ENCODE measurements at places on chromosomes 7 and 10. TPM values are rescaled to one million over a fixed set of nuclear protein-coding genes. Genes with fewer than 3 reads are reported as not detected.

GRCh38 chr7:114854369-114854768, 67.5 kb upstream of the MDFIC start:
- DNase-seq = no peak

DNA sequence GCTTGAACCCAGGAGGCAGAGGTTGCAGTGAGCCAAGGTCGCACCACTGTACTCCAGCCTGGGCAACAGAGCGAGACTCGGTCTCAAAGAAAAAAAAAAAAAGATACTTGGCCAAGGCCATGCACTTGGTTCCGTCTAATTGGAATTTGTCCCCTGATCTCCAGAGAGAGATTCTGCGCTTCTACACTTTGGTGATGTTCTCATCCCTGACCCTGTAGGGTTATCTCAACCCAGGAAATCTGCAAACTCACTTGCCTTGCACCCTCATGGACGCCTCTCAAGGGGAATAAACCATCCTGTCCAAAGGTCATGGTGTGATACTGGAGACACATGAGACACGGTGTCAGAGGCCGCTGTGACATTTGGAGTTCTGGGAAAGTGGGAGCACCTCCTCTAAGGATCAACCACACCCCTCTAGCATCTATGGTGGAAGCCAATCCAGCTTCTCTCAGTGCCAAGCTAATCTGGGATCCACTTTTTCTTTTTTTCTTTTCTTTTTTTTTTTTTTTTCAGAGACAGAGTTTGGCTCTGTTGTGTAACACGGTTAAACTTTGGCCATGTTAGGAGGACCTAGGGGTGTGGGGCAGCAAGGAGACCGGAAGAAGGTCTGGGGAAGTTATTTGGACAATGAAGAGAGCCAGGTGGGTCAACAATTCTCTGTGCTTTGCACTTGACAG, 7.8 kb upstream of the POR start:
- DNase-seq = no peak

GRCh38 chr10:35339942-35340341, 3.6 kb downstream of the CCNY start:
- no peak for DNase-seq

GRCh38 chr10:49410365-49411074, 14.6 kb upstream of the DRGX start:
- DNase-seq = no peak

DNA sequence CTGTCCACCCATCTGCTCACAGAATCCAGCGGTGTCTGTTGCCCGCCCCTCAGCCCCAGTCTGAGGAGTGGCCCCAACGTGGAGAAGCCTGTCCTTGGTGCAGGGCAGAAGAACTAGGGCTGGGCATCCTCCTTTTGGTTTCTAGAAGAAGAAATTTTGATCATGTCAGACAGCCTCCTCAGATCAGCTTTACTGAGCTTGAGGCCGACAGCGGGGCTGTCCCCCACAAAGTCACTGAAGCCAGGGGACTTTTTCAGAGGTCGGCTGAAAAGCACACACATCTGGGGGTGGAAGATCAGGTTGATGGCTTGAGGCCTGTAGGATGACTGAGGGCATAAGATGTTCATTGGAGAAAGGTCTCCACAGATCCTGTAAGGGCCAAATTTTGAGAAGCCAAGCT, 767.9 kb downstream of the GRID1 start:
- no peak for DNase-seq

VIPR2 gene
- total RNA-seq = not detected

COL28A1 gene
- total RNA-seq = 0.06 TPM

ELMO1 gene
- total RNA-seq = not detected

GNAT3 gene
- not detected for total RNA-seq

CLDN4 gene
- 0.05 TPM for total RNA-seq

ATAD1 gene
- 35.9 TPM for total RNA-seq

FAM24B gene
- total RNA-seq = 7.7 TPM

All from HFFc6 (cell line).